Daoy (cell line): ENCODE measurements at places on chromosomes 7 and 10. TPM values are rescaled to one million over a fixed set of nuclear protein-coding genes. Genes with fewer than 3 reads are reported as not detected.

DNA sequence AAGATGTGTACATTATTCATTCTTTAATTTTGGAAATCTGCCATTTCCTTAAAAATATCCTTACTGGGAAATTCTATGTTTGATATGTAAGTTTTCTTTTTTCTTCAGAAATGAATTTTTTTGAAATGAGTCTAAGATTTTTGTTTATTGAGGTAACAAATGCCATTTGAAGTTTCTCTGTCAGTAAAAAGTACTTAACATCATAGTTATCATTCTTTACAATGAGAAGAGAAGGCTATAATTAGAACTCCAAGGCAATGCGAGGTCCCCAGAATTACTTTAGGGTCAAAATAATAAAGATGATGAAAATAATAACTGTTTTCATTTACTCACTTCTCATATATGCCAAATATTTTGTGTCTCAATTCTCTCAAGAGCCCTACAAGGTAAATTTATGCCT lies 37.0 kb upstream of the RHOBTB1 start:
- DNase-seq = no peak

- DNase-seq = no peak
Observed at GRCh38 chr10:14477408-14477710, 146.6 kb upstream of the FRMD4A start.

GRCh38 chr10:73759512-73760115 lies 15.4 kb downstream of the SEC24C start:
- no peak for DNase-seq

GRCh38 chr10:97363071-97363470 lies 28.5 kb upstream of the FRAT2 start:
- DNase-seq = no peak

- DNase-seq = no peak
Observed at GRCh38 chr10:380313-380940, 245.2 kb downstream of the ZMYND11 start.

- no peak for DNase-seq
Observed at GRCh38 chr10:120702032-120702431, 149.1 kb upstream of the WDR11 start.

GRCh38 chr7:21572331-21573313 lies 29.8 kb downstream of the DNAH11 start:
- no peak for DNase-seq

DNA sequence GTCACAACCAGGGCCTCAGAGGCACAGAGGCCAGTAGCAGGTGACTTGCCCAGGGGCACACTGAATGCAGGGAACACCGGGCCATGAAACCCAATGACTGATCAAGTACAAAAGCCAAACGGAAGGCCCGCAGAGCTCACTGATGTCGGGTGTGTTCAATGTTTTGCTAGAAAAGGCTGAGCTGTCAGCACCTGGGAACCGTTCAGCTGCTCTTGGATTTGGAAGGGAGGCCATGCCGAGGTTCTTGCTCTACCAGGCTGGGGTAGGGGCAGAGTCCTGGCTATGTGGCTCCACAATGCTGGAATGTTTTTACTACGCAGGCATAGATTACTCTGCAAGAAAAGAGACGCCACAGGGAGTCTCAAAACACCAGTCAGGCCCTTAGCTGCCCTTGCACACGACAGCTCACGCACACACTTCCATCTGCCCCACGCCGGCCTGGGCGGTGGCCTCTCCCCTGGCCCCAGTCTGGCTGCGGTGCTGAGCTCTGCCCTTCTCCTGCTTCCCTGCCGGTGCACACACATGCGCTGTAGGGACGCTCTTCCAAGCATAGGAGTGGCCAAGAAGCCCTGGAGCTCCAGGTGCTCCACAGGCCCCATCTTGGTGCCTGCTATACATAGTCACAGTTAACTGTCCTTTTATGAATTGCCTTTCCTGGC lies 79.9 kb downstream of the ZRANB1 start:
- DNase-seq = no peak

GRCh38 chr7:140885735-140886334 lies 38.9 kb downstream of the BRAF start:
- no peak for DNase-seq

DNA sequence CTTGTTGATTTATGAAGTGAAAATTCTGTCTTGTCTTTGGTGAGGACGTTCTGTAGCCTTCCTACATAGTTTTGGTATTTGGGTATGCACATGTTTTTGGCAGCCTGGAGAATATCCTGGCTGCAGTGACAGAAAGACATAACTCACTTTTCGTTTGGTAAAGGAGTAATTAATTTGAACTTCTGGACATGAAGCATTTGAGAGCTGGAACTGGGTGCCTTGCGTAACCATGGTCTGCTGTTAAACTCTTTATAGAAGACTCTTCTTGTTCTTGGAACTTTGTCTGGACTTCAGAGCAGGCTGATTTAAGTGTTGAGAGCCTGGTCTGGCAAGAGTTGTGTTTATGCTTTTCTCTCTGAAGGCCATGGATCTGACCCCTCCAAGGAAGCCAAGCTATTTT lies 231.3 kb downstream of the LRMDA start:
- no peak for DNase-seq

DNA sequence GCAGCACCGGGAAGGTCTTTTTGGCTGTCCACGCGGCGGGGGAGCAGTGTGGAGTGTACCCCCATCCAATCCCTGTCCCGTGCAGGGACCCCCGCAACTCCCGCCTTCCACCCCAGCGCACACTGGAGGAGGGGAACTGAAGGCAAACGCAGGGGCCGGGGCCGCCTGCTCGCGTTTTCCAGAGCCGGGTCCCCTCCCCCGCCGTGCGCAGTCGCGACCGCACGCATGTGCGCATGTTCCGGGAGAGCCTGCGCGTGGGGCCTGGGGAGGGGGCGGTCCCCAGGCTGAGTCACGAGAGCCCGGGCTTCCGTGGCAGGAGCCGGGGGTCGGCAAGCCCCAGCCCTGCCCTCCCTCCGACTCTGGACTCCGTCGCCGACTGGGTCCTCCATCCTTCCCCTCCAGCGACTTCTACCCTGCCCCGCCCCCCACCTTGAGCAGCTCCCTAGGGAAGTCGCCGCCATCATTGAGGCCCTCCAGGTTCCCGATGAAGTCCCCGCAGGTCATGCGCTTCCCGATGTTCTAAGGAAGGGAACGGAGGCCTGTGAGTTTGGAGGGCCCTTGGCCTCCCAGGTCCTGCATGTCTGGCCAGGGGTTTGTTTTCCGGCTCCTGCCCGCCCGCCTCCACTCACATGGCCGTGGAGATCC lies 8.0 kb downstream of the PSD start:
- no peak for DNase-seq

DNA sequence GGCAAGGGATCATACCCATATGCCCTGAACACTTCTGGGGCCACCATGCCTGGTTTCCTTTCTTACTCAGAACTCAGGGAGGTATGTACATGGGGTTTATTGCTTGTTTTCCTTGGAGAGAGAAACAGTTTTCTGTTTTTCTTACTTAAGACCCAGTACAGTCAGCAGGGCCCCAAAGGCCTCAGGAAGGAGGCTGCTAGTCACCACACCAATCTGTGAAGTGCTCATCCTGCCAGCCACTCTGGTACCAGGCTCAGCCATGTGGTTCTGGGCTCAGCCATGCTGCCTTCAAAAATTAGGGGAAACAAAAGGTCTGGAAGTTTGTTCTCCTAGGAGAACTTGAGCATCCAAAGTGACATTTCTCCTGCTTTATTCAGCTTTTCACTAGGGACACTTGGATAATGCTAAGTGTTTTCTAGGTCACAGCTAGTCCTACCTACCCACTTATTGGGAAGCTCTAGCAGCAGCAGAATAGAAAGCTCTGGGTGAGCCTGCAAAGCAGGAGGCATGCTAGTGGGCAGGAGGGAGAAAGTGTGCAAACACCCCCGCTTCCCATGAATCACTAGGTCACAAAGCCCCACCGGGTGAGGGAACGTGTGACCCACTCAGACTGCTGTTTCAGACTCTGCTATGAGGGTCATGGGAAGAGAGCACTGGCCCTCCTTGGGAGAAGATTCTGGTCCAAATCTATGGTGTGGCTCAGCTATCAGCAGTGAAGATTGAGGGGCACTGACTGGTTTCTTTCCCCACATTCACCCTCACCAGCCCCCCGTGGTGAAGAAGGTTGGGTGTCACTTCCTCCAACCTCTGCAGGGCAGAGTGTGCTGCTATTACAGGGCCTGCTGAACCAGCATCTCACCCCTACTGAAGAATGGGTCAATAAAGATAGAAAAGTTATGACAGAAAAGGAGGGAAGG lies 23.9 kb downstream of the NUDCD3 start:
- peak; percentile 82 for DNase-seq

DNA sequence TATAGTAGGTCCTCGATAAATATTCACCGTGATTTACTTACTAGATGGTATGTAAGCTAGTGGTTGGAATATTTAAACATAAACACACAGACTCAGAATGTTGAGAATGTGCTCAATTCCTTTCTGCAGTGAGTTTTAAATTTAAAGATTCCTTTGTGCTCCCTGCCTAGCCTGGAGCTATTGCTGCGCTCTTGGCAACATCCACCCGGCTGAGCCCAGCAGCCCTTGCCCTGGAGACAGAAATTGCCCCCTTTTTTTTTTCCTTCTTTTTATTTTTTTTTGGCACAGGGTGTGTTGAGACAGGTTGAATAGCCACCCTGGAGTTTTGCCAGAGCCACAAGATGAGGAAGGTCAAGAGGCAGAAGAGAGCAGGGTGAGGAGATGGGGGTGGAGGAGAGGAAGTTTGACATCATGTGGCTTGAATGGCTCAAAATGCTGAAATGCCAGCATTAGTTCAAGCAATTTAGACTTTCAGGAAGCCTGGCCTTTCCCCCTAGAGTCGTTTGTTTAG lies 180.8 kb downstream of the PRKCQ start:
- DNase-seq = no peak

- peak; percentile 51 for DNase-seq
Observed at GRCh38 chr10:129511758-129512157, 44.7 kb downstream of the MGMT start.

GRCh38 chr10:34884272-34884952 lies 69.3 kb upstream of the PARD3 start:
- DNase-seq = no peak

- DNase-seq = no peak
Observed at GRCh38 chr7:34958021-34958420, 79.3 kb downstream of the DPY19L1 start.

The HOXA13 gene
- 0.86 and 1.3 TPM in 2 replicates for total RNA-seq

The PON1 gene
- total RNA-seq = not detected in 2 replicates

The DRGX gene
- not detected in 2 replicates for total RNA-seq
